SW 1271 (cell line): ENCODE measurements at places on chromosomes 11 and 22.

GRCh38 chr11:69587454-69588090 is 53.4 kb upstream of the CCND1 start:
- DNase-seq = peak; percentile 70

DNA sequence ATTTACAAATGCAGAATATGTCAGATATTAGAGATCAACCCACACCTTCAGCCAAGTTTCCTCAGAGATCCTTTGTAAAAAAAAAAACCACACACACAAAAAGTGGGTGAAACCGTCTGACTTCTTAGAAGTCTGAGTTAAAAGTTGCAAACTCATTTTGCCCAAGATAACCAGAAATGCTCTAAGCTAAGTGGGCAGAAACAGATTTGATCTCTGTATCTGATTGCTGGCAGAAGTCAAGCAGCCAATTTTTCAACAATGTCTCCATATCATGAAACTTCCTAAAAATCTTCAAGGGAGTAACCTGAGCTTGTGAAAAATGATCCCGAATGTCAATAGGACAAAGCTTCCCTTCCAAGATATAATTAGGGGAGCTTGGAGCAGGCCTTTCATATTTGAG is 28.6 kb upstream of the ATXN10 start:
- DNase-seq = no peak

DNA sequence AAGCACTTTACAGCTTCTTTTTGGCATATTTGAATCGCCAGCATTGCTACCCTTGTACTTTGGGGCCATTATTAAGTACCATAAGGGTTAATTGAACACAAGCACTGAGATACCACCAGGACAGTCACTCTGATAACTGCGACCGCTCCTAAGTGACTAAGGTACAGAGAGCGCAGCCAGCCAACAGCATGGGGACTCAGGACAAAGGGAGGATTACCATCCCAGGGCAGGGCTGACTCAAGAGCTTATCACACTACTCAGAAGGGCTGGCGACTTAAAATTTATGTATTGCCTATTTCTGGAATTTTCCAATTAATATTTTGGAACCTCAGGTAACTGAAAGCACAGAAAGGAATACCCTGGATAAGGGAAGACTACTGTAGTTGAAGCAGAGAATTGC is 479 bp downstream of the ZNF280A start:
- DNase-seq = no peak

GRCh38 chr11:65562788-65563187 is 4.6 kb upstream of the LTBP3 start:
- DNase-seq = no peak

DNA sequence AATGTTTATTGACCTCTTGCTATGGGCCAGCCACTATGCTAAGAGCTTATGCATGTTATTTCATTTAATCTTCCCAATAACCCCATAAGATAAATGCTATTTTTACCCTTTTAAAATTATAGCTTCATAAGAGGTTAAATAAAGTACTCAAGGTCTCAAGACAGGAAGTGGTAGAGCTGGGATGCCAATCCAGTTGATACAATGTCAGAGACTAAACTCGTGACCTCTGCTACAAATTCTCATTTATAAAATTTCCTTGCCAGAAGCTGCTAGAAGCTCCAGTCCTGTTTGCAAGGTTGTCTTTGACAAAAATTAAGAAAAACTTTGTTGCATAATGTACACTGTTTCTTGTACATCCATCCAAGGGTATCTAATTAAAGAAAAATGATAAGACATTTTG is 265.9 kb upstream of the MPPED2 start:
- DNase-seq = no peak

DNA sequence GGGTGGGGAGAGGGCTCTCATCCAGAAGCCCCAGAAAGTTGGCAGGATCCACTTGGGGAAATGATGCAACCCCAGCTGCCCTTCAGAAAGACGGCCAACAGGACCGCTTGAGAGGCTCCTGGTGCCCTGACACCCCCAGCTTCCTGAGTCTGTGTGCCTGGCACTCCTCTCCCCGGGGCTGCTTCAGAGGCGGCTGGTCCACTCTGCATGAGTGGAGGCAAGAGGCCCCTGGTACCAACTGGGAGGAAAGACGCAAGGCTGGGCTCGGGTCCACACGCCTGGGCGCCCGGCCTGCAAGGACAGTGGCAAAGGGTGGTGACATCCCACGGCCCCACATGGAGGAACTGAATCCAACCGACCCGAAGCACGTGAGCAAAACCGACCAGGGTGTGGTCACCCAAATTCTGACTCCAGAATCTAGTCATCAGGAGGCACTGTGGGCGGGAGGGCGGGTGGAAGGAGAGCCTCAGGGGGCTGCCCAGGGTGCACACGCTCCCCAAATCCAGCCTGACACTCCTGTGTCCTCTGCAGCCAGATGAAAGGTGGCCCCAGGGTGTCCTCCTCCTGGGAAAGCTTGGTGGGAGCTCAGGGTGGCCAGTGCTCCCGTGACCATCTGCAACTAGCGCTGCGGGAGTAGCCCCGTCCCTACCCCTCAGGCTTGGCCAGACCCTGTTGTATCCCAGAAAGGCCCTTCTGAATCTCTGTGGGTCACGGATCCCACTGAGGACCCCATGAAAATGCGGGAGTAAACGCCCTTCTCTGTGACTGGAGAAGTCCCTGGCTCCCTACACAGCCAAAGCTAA is 3.7 kb downstream of the RNH1 start:
- DNase-seq = no peak

DNA sequence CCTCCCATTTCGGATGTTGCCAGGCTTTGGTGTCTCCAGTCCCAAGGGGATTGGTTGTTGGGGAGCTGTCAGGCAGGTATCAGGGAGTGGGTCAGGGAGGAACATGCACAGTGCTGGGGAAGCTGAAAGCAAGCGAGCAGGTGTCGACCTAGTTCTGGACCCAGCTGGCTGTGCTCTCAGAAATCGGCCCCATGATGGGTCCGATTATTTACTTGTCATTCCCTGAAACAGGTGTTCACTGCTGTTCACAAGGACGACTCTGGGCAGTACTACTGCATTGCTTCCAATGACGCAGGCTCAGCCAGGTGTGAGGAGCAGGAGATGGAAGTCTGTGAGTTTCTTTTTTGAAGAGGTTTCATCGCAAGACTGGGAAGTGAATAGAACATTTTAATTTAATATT is 76.8 kb downstream of the JAM3 start:
- DNase-seq = no peak
